ENCODE measurements at places on chromosomes 1 and 21.

- DNase-seq: no peak
These were observed 15.6 kb upstream of the RNF220 start for GRCh38 chr1:44389437-44389836.

DNA sequence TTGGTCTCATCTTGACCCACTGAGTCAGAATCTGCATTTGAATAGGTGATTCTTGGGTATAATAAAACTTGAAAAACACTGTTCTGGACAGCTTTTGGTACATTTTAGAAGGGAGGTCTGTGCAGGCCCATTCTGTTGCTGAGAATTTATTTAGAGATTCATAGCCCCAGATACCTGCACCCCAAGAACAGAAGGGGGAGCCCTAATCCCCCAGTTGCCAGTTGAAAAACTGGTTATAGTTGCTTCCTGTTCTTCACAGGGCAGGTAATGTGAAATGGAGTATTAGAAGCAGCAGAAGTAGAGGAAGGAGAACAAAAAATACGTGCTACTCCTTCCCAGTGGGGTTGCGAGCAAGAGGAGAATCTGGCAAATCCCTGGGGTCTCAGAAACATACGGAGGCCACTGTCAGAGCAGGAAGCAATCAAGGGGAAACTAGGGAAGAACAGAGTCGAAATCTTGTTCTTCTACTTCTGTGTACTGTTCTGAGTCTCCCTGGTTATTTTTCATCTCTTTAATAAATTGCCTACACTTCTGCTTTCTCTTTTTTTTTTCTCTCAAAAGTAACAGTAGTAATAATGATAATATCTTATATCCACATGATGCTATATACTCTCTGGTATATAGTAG lies 4.6 kb upstream of the CLCA2 start:
- DNase-seq: peak; percentile 2

GRCh38 chr21:27582246-27582947 lies 615.5 kb upstream of the ADAMTS5 start:
- DNase-seq: no peak

DNA sequence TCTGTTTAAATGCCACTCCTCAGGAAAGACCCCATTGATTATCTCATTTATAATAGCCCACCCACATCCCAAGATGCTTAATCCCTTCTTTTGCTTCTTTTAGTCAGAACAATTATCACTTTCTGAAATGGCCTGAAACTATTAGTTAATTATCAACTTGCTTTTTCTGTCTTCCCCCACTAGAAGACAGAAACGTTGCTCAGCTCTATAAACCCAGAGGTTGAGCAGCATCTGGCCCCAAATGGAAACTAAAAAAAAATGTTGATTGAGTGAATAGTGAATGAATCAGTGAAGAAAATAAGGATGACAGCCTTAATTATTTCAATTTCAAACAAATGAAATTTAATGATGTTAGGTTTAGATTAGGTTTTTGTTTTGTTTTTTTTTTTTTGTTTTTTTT lies 38.2 kb upstream of the PIGC start:
- DNase-seq: no peak

DNA sequence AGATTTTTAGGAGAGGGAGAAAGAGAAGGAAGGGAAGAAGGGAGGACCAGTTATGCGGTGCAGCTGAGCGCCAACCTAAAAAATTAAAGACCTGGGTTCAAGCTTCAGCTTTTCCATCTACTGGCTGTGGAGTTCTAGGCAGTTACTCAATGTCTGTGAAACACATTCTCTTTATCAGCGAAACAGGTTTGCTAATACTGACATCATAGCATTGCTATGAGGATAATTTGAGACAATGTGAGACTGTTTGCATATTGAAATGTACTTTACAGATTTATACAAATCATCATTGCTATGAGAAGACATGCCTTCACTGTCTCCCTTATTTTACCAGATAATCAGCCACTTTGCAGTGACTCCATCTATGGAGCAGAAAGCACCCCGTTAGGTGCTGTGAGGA lies 222.9 kb upstream of the SGIP1 start:
- DNase-seq: no peak

DNA sequence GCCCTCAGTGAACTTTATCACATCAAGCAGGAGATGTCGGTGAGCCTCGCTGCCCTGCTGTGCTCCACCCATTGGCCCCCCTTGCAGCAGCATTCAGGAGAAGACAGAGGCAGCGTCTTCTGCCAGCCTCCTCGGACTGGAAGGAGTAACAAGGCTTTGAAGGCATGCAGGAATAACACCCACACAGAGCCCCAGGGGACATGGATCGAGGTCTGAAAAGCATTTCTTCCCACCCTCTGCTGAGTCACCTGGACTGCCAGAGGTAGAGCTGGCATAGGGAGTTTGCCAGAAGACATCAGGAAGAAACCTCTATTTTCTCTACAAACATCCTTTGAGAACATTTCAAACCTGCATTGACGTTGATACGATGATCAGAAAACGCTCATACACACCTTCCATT lies 42.9 kb downstream of the COL18A1 start:
- no peak for DNase-seq

- DNase-seq: no peak
These were observed 20.5 kb upstream of the LRRC39 start for GRCh38 chr1:100198596-100198995.
